Activated T-helper 2 cell treated with anti-CD3 and anti-CD28 coated beads, Interferon-gamma antibody, Interleukin-2, Interleukin-4, amounts not matched to agents 10 μg/mL and 5 μg/mL and 100 μg/mL, durations not matched to agents 14 hours and 24 hours and 36 hours (primary cell): ENCODE measurements at places on chromosomes 1 and 21. TPM values are rescaled to one million over a fixed set of nuclear protein-coding genes. Genes with fewer than 3 reads are reported as not detected.

DNA sequence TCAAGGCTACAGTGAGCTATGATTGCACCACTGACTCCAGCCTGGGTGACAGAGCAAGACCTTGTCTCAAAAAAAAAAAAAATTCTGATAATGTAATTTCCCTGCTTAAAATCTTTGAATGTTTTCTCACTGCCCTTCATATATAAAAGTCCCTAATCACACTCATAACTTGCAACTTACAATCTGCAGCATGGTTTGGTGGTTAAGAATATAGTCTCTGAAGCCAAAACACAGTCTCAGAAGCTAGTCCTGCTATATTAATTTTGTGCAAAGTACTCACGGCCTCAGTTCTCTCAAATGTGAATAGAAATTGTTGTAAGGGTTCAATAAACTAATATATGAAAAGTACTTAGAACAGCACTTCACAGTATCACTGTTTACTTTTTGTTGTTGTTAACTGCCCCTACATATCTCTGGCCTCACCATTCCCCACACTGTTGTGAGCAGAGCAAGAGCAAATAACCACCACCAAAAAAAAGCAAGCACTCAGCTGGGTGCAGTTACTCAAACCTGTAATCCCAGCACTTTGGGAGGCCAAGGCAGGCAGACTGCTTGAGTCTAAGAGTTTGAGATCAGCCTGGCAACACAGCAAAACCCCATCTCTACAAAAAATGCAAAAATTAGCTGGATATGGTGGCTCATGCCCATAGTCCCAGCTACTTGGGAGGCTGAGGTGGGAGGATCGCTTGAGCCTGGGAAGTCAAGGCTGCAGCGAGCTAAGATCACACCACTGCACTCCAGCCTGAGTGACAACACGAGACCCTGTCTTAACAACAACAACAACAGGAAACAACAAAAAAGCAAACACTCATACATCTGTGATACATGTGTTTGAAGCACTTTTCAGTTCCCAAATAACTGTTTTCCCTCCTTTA, 22.4 kb downstream of the ASH1L start:
- DNase-seq, result no peak

The IGFN1 gene
- not detected in 2 replicates for total RNA-seq

The C1QC gene
- not detected in 2 replicates for total RNA-seq

The GJA9 gene
- total RNA-seq, result not detected in 2 replicates

The KIF26B gene
- total RNA-seq, result 0.28 and 0.37 TPM in 2 replicates

The GSTM2 gene
- 30.1 and 32.3 TPM in 2 replicates for total RNA-seq

The LINGO4 gene
- total RNA-seq, result not detected in 2 replicates

DNA sequence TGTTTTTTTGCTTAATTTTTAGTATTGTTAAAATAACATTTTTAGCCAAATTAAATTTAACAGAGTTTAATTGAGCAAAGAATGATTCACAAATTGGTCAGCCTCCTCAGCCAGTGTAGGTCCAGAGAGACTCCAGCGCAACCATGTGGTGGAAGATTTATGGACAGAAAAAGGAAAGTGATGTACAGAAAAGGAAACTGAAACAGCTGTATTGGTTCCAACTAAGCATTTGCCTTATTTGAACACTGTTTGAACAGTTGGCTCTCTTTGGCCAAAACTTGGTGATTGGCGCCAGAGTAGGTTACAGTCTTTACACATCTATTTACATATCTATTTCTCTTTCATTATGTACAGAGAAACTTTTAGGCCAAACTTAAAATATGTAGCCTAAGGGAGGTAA, 19.4 kb downstream of the RPS6KC1 start:
- no peak for DNase-seq

DNA sequence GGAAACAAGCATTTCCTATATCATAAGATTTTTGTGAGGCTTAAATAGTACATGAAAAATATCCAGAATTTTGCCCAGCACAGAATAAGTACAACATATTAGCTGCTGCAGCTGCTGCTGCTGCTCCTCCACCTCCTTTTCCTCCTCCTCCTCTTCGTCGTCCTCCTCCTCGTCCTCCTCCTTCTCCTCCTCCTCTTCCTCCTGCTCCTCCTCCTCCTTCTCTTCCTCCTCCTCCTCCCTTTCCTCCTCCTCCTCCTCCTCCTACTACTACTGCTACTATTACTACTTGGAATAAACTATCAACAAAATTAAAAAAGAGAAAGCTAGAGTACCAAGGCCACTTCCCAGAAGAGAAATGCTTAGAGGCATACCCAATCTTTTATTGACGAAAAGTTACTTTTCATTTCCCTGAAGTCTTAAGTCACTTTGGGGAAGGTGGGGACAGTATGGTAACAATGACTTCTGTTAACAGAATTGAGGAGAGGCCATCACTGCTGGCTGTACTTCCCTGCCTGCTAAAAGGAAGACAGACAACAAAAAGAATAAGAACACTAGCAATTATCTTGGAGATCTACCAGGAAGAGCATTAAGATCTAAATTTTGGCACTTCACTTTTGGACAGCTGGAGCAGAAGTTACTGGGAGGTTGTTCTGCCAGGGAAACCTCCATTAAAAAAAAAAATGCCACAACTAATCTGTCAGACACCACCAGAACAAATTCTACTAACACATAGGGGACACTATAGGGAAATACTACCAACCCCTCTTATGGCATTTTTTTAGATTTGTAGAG, 7.1 kb downstream of the DENND1B start:
- DNase-seq, result no peak

- no peak for DNase-seq
Measured at GRCh38 chr1:167369175-167369574, 148.5 kb downstream of the POU2F1 start.

The DYNLT4 gene
- total RNA-seq, result 0.32 TPM in 1 of 2 replicates, not detected in the other

The FAM76A gene
- 13.6 and 14.0 TPM in 2 replicates for total RNA-seq

The KRTAP10-10 gene
- total RNA-seq, result not detected in 2 replicates

DNA sequence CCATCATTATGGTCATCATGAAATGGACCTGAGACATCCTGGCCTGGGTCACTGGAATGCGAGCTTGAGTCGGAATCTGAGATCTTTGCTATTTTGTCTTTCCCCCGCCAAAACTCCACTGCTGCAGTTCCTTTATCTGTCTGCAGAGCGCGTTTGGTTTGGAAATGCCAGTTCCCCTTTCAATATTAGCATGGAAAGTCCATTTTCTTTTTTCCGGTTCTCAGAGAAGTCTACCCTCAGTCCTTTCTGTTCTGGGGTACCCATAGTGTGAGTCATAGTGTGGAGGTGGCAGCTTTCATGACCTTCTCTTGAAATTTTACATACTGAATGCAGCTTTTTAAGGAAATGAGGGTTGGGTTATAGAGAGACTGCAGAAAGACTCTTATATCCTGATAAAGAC, 14.6 kb downstream of the CACNA1E start:
- DNase-seq, result no peak

The FMO5 gene
- total RNA-seq, result 0.09 TPM in 2 replicates

DNA sequence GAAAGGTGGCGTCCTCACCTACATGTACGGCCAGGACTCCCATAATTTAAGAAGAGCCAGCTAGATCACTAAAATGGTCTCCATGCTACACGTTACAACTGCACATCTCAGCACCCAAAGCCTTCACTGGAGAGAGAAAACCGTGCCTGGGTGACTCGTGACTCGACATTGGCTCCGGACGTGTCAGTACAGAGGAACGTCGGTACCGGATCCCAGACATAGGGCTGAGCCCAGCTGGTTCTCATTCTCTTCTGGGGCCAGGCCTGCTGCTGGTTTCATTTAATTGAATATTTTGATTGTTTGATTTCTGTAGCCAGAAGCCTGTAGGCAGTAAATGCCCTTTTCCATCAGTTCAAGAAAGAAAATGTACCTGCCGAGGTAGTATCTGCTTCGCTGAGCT, 93.1 kb downstream of the HHIPL2 start:
- DNase-seq, result no peak

The CDK18 gene
- total RNA-seq, result 0.37 and 0.68 TPM in 2 replicates

The SIM2 gene
- total RNA-seq, result 0.18 and 0.21 TPM in 2 replicates

DNA sequence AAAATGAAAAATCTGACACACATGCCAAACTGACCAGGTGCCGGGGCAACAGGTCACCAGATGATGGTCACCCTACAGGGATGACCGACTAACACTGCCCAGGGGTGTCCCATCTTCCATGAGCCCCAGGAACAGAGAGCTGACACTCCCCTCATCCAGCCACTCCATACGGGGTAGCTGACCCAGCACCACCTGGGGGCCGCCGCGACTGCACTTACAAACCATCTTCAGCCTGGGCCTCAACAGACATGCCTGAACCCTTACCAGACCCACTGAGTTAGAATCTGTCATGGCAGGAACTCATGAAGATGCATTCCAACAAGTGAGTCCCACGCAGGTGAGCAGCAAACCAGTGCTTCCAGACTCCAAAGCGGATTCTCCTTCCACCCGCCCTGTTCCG, 31.6 kb upstream of the AJAP1 start:
- DNase-seq, result no peak

DNA sequence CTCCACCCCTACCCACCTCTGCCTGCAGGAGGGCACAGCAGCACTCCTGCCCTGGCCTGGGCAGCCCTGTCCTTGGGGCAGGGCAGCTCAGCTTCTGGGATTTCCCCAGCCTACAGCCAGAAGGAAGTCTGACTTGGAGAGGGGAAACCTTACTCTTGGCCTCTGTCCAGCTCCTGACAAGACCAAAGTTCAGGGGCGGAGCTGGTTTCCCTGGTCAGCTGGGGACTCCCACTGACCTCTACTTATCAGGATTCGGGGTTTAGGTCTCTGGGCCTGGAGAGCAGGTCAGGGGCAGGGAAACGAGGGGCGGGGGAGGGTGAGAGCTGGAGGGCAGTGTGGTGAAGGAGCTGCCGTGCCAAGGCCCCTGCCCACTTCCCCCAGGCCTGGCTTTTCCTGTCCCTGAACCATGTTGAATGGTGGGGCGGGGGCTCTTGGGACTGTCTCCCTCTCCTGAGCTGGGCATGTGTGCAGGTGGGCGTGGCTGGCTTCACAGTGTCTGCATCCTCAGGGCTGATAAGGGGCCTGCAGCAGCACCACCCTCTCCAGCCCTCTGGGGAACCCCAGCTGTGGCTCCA, 16.8 kb upstream of the ETV3 start:
- no peak for DNase-seq

The AGMAT gene
- 30.1 and 32.5 TPM in 2 replicates for total RNA-seq

- DNase-seq, result no peak
Measured at GRCh38 chr1:23004112-23004511, 11.5 kb downstream of the TEX46 start.

- DNase-seq, result no peak
Measured at GRCh38 chr1:88773540-88774150, 89.6 kb downstream of the PKN2 start.

DNA sequence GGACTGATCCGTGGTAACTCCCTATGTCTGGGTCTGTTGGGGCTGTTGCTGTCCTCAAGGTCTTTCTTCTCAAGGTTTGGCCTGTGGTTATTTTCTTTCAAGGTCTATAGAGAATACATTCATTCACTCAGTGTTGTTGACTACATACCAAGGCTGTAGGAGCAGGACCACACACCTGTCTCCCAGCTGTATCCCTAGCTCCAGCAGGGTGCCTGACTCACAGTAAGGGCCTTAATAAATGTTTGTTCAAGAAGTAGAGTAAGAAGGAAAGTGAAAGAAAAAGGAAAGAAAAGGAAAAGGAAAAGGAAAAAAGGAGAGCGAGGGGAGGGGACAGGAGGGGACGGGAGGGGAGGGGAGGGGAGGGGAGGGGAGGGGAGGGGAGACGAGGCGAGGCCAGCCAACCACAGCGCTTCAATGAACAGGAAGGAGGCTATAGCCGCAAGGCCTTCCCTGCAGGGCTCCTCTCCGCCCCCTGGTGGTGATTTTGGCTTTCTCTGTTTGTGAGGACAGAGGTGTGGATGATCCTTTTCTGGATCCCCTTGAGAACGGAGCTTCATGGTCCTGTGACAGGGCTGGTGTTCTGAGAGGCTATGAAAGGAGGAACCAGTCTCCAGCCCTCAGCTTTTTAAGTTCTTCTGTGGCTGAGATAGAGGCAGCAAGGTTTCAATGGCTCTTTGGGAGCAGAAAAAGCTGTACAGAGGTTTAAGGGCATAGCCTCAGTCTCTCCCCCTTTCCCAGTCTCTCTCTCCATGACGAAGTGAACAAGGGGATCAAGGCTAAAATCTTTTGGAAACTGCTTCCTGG, 30.6 kb upstream of the LCE5A start:
- peak; percentile 28 for DNase-seq

GRCh38 chr1:167499106-167499505, 19.2 kb downstream of the CD247 start:
- DNase-seq, result no peak
